ENCODE measurements at places on chromosomes 6 and 20.

GRCh38 chr6:93420163-93420795, 920 bp upstream of the EPHA7 start:
- DNase-seq, result no peak

- DNase-seq, result no peak
These were observed 25.4 kb downstream of the SPATA2 start for GRCh38 chr20:49889935-49890333.

DNA sequence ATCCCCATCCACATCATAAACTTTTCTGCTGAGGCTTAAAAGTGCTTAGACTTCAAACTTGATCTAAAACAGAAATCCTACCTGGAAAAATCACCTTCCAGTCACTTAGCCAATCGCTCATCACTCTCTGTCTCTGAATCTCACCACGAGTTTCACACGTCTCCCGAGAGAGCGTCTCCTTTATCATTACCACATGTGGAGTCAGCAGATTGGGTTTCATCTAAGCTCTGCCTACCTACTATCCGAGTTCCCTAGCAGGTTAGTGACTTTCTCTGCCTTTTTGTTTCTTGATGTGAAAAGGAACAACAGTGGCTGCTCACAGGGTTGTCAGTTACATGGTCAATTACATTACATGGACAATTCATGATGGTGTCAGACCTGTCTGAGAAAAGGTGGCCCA, 286.2 kb downstream of the ESR1 start:
- no peak for DNase-seq

DNA sequence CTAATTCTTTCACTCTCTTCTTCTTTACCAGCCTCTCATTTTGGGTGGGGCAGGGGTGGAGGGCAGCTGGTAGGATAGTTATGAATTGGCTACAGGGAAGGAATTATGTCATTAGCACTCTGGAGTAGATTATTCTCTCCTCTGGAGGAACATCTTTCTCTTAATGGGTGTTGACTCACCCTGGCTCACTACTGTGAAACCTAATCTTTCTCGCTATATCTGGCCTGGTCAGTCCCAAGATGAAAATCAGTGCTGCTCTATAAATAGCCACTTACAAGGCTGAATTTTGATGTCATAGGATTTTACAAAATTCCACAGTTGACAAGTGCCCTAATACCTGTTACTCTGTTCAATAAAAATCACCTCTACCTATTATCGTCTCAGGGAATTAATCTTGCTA, 151.3 kb downstream of the COL9A1 start:
- DNase-seq, result no peak

- no peak for DNase-seq
These were observed 122.5 kb downstream of the CARMIL1 start for GRCh38 chr6:25401711-25402110.

GRCh38 chr20:43820731-43821330, 93.8 kb upstream of the TOX2 start:
- no peak for DNase-seq

GRCh38 chr20:2873747-2874041, 413 bp downstream of the PTPRA start:
- peak; percentile 58 for DNase-seq

DNA sequence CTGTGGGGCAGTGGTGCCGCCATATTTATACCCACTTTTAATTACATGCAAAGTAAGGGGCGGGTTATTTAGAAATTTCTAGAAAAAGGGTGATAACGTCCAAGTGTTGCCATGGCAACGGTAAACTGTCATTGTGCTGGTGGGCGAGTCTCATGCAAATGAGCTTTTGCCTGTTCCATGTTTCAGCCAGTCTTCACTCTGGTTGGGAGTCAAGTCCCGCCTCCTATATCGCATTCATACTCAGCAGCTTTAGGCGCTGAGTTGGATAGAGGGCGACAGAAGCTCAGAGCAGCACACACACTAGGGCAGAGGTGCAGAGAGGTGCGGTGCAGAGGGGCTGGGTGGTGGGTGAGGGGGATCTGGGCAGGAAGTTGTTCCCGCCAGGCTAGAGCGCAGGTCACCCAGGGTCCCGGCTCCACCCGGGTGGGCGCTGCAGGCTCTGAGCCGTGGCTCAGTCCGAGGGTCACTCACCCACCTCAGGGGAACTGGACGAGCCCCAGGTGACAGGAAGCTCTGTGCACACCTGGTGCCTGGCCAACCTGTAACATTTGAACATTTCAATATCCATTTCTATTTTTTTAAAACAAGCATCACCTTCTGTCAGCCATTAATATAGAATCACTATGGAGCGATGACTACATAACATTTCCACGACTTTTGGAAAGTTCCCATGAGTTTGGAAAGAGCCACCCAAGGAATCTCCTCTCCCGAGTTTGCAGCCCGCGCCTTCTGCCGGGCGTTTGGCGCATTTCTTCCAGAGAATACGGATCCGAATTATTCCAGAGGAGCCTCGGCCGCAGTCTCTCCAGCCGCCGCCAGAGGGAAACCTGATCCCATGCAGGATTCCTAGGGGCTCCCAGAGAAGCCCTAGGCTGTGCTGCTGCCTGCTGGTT, 89.1 kb upstream of the PHACTR3 start:
- no peak for DNase-seq

- no peak for DNase-seq
These were observed 37.9 kb downstream of the FAM110A start for GRCh38 chr20:871436-871835.

GRCh38 chr20:21209668-21210067, 83.8 kb downstream of the KIZ start:
- DNase-seq, result no peak

GRCh38 chr20:2507875-2508630, 662 bp downstream of the ZNF343 start:
- no peak for DNase-seq

DNA sequence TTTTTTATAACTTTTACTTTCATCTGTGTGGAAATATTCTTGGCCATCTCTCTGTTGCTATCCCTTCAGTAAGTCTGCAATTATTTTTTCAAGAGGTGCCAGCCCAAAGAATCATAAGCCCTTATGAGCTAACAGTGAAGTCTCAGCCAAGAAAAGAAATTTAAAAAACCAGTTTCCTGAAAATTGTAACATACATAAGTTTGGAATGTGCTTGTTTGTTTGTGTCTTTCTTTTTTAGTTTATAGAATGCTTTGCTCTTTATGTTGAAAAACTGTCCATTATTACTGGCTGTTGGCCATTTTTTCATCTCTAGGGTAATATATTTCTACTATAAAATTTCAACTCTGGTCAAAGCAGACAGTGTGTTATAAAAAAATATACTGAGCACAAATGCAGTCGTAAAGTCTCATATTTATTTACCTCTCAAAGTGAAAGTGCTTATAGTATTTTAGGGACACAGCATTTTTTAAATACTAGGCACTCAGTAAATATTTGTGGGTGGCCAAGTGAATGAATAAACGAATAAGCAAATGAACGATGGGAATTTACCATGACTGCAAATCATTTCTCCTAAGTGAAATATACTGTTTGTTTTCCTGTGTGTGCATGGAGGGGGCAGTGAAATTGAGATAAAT, 659.7 kb downstream of the KIF16B start:
- DNase-seq, result no peak

DNA sequence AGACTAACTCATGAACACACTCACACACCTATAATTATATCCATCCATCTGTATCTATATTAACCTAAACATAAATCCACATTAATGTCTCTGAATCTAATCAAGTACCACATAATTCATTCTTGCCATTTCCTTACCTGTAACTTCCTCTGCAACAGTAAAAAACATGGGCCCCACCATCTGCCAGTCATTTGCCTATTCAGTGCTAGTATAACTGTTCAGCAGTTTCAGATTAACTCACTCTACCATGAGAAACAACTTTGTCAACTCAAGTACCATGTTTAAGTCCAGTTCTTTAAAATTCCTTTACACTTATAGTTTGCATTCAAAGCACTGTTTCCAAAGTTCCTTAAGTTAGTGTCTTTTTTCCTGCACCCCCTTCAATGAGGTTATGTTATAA, 68.8 kb downstream of the LAMP5 start:
- DNase-seq, result no peak

DNA sequence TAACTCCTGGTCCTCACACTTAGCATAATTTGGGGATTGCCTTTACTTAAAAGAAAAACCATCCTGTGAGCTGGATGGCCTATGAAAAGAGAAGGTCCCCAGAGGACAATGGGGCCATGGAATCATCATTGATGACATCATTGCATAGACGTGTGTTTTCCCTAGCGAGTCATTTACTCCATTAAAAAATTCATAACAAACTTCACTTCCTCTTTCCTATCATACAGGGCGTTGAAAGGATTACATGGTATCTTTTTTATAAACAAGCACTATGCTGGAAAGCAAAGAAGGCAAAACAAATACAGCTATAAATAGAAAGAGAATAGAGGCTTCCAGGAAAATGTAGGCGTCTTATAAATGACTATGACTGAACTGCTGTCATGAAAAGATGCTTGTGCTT, 11.3 kb upstream of the COL12A1 start:
- no peak for DNase-seq

- no peak for DNase-seq
These were observed 30.5 kb downstream of the SPDEF start for GRCh38 chr6:34525431-34526175.

DNA sequence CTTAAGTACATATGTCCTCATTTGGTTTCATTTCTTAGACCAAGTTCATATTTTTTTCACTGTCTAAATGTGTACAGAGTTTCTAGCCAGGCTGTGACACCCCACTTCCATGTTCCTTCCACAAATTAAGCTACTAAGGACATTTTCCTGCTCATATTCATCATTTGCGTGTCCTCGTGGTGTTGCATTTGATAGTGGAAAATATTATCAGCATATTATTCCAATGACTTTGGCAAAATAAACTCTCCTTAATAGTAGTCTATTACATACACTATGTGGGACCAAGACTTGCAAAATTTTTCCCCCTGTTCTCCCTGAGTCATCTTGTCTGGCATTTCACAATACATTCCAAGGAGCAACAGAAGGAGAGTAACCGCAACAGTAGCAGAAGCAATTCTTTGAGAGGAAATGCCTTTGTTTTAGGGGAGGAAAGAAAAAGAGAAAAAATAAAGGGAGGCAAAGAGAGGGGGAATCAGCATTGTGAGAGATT, 599.2 kb downstream of the COL12A1 start:
- DNase-seq, result no peak

GRCh38 chr6:162917506-162917905, 189.7 kb downstream of the PACRG start:
- no peak for DNase-seq

Data from activated naive CD4-positive, alpha-beta T cell (primary cell).